ENCODE measurements at places on chromosomes 4 and X. TPM values are rescaled to one million over a fixed set of nuclear protein-coding genes. Genes with fewer than 3 reads are reported as not detected.

DNA sequence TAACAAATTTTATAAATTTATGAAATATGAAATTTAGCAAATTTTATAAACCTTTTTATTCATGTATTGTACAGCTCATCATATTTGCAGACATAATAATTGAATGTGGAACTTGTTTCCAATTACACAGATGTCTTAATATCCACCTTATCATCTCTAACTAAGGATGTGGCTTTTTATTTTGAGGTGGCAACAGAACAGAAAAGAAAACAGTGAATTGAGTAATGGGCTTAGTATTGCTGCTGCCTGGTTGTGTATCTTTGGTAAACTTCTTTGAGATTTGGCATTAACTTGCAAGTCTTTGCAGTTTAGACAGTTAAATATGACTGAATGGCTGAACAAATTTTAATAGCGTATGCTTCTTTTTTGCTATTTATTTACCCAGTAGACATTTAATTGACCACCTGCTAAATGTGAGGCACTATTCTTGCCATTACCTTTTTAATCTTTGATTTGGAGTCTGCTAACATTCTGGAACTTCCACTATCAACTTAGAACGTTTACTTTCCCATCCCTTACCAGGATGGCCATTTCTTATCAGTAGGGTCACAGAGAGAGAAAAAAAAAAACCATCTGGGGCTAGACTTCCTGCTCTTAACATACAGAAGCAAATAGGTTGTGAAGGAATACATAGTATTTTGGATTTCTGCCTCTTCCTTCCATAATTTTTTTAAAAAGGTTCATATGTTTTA is 44.8 kb downstream of the CLCN3 start:
- DNase-seq, result no peak

GRCh38 chr4:25839687-25840086 is 23.1 kb downstream of the SEL1L3 start:
- DNase-seq, result no peak

DNA sequence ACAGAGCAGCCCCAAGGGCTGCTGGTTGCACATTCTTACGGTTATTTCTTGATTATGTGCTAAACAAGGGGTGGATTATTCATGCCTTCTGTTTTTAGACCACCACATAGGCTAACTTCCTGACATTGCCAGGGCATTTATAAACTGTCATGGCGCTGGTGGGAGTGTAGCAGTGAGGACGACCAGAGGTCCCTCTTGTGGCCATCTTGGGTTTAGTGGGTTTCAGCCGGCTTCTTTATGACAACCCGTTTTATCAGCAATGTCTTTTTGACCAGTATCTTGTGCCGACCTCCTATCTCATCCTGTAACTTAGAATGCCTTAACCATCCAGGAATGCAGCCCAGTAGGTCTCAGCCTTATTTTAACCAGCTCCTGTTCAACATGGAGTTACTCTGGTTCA is 212.4 kb upstream of the GRID2 start:
- DNase-seq, result no peak

DNA sequence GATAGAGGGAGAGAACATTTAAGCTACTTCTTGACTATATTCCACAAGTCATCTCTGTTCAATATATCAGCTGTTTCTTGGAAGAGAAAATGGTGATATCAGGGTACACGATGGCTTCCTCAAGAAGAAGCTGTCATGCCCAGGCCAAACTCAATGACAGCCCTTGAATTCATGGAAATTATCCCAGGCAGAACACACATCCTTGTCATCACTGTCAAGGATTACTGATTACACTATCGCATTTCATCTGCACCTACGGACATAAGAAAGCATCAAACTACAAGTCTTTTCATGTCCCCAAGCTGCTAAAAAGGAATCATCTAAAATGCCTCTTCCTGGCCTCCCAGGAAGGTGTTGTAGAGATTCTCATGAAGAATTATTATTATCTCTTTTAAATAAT is 165.2 kb upstream of the SLC7A11 start:
- no peak for DNase-seq

- no peak for DNase-seq
These were observed 83.9 kb upstream of the FAM9B start for GRCh38 chrX:9117851-9118250.

- DNase-seq, result no peak
These were observed 191.8 kb downstream of the ADAM29 start for GRCh38 chr4:175109933-175110332.

CENPVL2 gene
- 0.54 TPM for total RNA-seq

NUDT9 gene
- 7.3 TPM for total RNA-seq

NWD2 gene
- total RNA-seq, result under 0.01 TPM

TRMT2B gene
- 17.0 TPM for total RNA-seq
